ENCODE measurements at places on chromosomes 4 and X. TPM values are rescaled to one million over a fixed set of nuclear protein-coding genes. Genes with fewer than 3 reads are reported as not detected.

The INTS12 gene
- polyA plus RNA-seq: 35.2 TPM

The BEX1 gene
- not detected for polyA plus RNA-seq

The SLC4A4 gene
- not detected for polyA plus RNA-seq

The RHOXF2B gene
- polyA plus RNA-seq: not detected

The STATH gene
- polyA plus RNA-seq: not detected

The C4orf54 gene
- polyA plus RNA-seq: not detected

The SERPINA7 gene
- not detected for polyA plus RNA-seq

The MAGEE1 gene
- 2.9 TPM for polyA plus RNA-seq

The DOK7 gene
- polyA plus RNA-seq: 2.6 TPM

The CDS1 gene
- polyA plus RNA-seq: not detected

The GPC4 gene
- 0.49 TPM for polyA plus RNA-seq

The GRIA2 gene
- polyA plus RNA-seq: not detected

The GPR143 gene
- not detected for polyA plus RNA-seq

The CASP6 gene
- 20.4 TPM for polyA plus RNA-seq

The SLC7A11 gene
- not detected for polyA plus RNA-seq

The MAGEA10 gene
- polyA plus RNA-seq: not detected

The PDGFC gene
- polyA plus RNA-seq: 0.17 TPM

The PRKG2 gene
- polyA plus RNA-seq: not detected

The HTRA3 gene
- not detected for polyA plus RNA-seq

The BTC gene
- polyA plus RNA-seq: not detected

The ABCB7 gene
- 29.9 TPM for polyA plus RNA-seq

The GLOD5 gene
- not detected for polyA plus RNA-seq

The CTAG2 gene
- not detected for polyA plus RNA-seq

The ASMT gene
- not detected for polyA plus RNA-seq

All from naive B cell (primary cell).